ENCODE measurements at places on chromosomes 12 and 14.

DNA sequence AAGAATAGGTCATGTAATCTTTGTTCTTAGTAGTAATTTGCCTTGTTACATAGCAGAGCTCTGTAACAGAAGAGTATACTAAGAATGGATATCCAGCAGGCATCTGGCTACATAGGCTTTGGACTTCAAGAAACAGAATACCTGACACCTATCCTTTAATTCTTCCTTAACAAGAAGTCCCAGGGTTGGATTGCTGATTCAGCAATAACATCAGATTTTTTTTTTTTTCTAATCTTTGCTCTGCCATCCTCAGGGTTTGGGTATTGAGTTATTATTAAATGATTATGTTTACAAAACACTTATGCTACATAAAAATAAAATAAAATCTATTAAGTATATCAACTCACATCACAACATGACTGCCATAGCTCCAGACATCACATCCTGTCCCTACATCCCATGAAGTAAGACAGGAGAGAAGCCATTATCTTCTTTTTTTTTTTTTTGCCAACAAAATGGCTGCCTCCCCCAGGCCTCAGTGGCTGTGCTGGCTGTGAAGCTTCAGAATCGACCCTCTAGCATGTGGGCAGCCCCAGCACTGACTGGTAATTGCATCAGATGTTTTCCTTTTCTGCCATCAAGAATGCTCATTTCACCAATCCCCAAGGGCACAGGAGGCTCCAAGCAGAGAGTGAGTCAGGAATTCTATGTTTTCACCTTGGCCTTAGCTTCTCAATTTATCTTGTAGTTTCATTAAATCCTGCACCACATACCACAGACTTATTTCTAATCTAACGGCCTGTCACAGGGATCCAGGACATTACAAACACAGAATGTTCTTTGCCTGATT lies 186.2 kb downstream of the DICER1 start:
- peak; percentile 65 for DNase-seq

- DNase-seq: no peak
Observed at GRCh38 chr14:101325319-101325718, 236.0 kb upstream of the DIO3 start.

- no peak for DNase-seq
Observed at GRCh38 chr14:69267492-69267891, 7.5 kb downstream of the GALNT16 start.

DNA sequence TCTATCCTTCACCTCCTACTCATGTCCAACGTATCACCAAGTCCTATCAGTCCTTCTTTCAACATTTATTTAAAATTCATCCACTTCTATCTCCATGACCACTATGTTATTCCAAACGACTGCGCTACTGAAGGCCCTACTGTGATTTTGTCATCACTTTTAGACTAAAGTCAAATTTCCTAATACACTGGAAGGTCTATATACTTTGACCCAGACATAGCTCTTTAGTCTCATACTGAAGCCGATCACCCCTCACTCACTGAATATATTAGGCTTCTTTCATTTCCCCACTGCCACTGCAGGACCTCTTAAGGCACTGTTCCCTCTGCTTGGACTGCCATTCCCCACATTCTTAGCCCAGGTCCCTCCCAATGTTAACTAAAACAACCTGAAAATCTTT lies 25.6 kb downstream of the SLC38A4 start:
- no peak for DNase-seq

DNA sequence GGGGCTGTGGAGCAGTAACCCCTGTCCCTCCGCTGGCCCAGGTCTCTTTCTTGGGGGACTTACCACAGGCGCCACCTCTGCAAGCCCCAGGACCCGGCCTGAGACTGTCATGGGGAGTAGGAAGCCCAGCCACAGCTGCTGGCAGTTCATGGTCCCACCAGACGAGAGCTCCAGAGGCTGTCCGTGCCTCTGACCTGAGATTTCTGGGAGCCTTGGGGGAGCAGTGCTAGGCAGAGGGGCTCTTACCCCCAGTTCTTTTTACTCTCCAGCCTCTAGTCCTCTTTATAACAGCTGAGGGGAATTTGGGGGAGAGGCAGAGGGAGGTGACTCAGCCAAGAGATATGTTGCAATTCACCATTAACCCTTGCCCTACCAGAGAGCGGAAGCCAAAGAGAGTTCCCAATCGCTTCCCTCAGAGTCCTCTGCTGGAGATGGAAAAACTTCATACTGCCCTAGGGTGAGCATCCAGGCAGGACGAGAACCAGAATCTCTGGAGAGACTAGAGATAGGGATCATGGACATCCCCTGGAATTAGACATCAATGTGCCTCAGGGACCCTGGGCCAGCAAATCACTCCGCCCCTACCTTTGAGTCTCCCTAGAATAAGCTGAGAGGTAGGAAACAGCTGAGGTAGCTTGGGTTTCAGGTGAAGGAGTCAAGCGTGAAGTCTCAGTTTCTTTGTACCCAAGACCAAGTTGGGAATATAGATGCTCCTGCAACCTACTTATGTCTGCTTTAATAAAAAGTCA lies at the start of gene MMP19:
TSS of gene MMP19 (minus strand) at position 256 of the 749 bp plus-strand sequence. CDS start at position 150, 106 bp downstream.
- DNase-seq: no peak

GRCh38 chr12:3168223-3169221 lies 91.3 kb downstream of the TSPAN9 start:
- peak; percentile 69 for DNase-seq

GRCh38 chr14:101634850-101635748 lies 73.8 kb downstream of the DIO3 start:
- DNase-seq: no peak

DNA sequence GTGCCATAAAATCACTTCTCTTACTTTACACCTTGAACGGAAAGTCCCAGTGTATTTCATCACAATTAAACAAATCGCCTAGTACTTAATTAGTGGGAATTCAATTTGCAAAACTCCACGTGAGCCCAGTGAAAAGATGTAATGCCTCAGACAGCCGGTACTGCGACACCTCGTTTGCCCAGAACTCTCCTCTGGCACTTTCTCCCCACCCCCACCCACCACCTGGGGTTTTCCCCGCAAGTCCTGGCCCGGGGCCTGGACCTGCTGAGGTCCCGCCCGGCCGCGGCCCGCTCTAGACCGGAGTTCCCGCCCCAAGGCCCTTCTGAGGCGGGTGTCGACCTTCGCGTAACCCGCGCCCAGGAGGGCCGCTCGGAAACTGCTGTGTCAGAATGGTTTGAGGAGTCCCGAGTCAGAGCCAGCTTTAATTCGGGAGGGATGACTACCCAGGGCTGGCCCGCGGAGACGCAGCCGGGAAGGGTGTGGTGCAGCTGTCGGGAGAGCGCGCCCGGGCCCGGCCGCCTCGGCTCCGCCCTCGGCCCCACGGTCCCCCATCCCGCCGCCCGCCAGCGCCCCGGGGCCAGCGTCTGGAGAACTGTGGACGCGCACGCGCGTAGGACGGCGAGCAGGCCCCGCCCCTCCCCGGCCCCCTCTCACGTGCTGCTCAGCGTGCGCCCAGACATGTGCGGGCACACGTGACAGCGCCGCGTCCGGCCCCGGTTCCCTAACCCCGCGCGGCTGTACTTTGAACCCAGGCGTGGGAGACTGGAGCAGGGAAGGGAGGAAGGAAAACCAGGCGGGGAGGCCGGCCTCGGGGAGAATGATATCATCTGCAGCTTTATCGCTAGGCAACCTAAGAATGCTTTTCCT lies 10.8 kb downstream of the BHLHE41 start:
- peak; percentile 93 for DNase-seq

- peak; percentile 17 for DNase-seq
Observed at GRCh38 chr12:2291182-2291832, 238.5 kb downstream of the CACNA1C start.
